Aorta (tissue), 5 donors: ENCODE measurements at places on chromosomes 3 and 15. TPM values are rescaled to one million over a fixed set of nuclear protein-coding genes. Genes with fewer than 3 reads are reported as not detected.

DNA sequence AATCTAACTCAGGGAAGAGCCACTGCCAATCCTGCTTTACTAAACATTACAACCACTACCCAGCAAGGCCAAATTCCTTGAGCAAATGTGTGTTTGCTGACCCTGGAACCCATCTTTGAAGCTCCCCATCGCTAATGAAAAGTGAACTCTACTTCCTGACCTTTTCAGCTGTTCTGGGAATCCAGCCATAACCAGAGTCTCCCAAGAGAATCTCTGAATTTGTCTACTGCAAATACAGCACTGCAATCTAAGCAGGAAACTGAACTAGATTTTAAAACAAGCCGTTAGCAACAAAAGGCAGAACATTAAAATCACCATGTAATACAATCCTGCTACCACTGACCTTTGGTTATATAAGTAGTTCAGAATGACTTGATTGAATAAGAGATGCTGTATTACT is 309.2 kb downstream of the MAGI1 start:
- H3K27me3 ChIP-seq, result no peaks in the 10 kb centered on the region
- H3K27ac ChIP-seq, result peak overlapping the region; percentile 36
- no peaks in the 10 kb centered on the region for H3K36me3 ChIP-seq

DNA sequence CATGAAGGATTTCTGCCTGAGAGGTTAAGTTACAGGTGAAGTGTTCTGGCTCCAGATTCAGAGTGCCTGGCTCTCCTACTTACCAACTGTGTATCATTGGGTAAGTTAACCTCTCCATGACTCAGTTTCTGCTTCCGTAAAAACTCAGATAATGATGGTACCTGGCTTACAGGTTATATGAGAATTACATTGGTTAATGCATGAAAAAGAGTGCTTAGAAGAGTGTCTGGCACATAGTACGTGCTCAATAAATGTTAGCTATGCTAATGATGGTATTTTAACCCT is 23.8 kb downstream of the CFAP161 start:
- H3K4me1 ChIP-seq, result no peaks in the 10 kb centered on the region
- DNase-seq, result no peak
- no peaks in the 10 kb centered on the region for H3K36me3 ChIP-seq
- H3K27ac ChIP-seq, result no peak overlapping the region
- no peaks in the 10 kb centered on the region for H3K27me3 ChIP-seq

DNA sequence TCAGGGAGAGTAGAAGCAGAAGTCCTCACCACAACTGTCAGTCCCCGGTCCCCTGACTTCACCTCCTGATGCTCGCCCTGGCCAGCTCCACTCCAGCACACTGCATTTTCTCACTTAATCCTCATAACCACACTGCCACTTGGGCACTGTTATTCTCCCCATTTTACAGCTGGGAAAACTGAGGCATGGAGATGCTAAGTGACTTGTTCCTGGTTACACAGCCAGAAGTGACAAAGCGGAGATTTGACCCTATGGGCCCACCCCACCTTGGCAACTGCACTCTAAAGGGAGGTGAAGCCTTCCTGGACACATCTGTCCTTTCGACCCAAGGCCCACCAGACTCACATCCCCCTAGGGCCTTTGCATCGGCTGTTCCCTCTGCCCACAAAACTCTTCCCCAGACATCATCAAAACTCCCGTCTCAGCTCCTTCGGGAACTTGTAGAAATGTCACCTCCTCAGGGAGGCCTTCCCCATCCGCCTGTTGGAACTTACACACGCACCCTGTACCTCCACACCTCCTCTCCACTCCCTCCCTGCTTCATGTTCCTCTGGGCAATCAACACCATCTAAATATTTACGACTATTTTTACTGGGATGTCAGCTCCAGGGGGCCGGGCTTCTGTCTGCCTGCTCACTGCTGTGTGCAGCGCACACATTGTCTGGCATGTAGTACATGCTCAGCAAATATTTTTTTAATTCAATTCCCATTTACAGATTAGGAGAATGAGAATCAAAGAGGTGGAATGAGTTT is 3.1 kb downstream of the GRIP2 start:
- H3K4me1 ChIP-seq, result no peaks in the 10 kb centered on the region
- no peaks in the 10 kb centered on the region for H3K27me3 ChIP-seq
- no peak overlapping the region for H3K4me3 ChIP-seq
- H3K36me3 ChIP-seq, result no peaks in the 10 kb centered on the region

DNA sequence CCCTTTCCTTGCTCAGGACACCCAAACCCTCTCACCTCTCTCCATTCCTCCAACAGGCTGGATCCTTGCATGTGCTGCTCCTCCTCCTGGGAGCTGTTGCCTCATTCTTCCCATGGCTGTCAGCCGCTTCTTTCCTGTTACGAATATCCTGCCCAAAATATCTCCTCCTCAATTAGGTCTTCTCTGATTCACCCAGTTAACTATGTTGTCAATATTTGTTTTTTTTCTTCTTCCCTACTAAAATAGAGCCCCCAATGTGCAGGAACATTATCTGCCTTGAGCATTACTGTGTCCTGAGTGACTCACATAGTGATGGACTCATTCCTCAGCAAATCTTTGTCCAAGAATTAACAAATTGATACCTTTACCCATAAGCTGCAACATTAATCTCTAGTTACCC is 357.2 kb downstream of the CLSTN2 start:
- no peaks in the 10 kb centered on the region for H3K36me3 ChIP-seq
- H3K4me3 ChIP-seq, result no peak overlapping the region
- no peak for DNase-seq

- no peak overlapping the region for H3K4me3 ChIP-seq
- H3K27me3 ChIP-seq, result no peaks in the 10 kb centered on the region
- H3K36me3 ChIP-seq, result no peaks in the 10 kb centered on the region
- H3K27ac ChIP-seq, result no peak overlapping the region
Measured at GRCh38 chr3:31565288-31565687, 32.6 kb downstream of the STT3B start.

- H3K36me3 ChIP-seq, result no peaks in the 10 kb centered on the region
- H3K27ac ChIP-seq, result no peak overlapping the region
- H3K4me3 ChIP-seq, result no peak overlapping the region
- peaks cover 13% of the 10 kb centered on the region for H3K4me1 ChIP-seq
Measured at GRCh38 chr3:177802151-177802900, 605.0 kb upstream of the TBL1XR1 start.

Gene TGM4
- not detected for polyA plus RNA-seq

Gene ERC2
- polyA plus RNA-seq, result not detected

Gene HOMER2
- 0.50 TPM for polyA plus RNA-seq
